Renal pelvis (tissue), 12 donors: ENCODE measurements at places on chromosomes 11 and 22. TPM values are rescaled to one million over a fixed set of nuclear protein-coding genes. Genes with fewer than 3 reads are reported as not detected.

FAM83F gene
- 2.7 TPM for polyA plus RNA-seq

GRCh38 chr22:23833017-23833751 is 5.6 kb downstream of the DERL3 start:
- DNase-seq = no peak

- DNase-seq = peak; percentile 36
These were observed 1.9 kb downstream of the MUC5B start for GRCh38 chr11:1224491-1225385.

SCUBE2 gene
- polyA plus RNA-seq = 7.1 TPM

GNAZ gene
- polyA plus RNA-seq = 5.9 TPM

KRTAP5-7 gene
- not detected for polyA plus RNA-seq

YWHAH gene
- 133 TPM for polyA plus RNA-seq

- no peak for DNase-seq
These were observed 10.6 kb downstream of the LHFPL7 start for GRCh38 chr22:24935771-24936483.

GRCh38 chr11:115524572-115524971 is 20.4 kb upstream of the CADM1 start:
- DNase-seq = no peak

RPS6KB2 gene
- 48.3 TPM for polyA plus RNA-seq

BTG4 gene
- polyA plus RNA-seq = not detected
